Upper lobe of right lung (tissue), 1 donor: ENCODE measurements at places on chromosomes 3 and 15. TPM values are rescaled to one million over a fixed set of nuclear protein-coding genes. Genes with fewer than 3 reads are reported as not detected.

- DNase-seq: no peak
These were observed 93.4 kb downstream of the MBNL1 start for GRCh38 chr3:152362086-152362485.

The FSIP1 gene
- total RNA-seq: 0.96 TPM

GRCh38 chr3:32780071-32780734 is 37.6 kb upstream of the TRIM71 start:
- DNase-seq: no peak

DNA sequence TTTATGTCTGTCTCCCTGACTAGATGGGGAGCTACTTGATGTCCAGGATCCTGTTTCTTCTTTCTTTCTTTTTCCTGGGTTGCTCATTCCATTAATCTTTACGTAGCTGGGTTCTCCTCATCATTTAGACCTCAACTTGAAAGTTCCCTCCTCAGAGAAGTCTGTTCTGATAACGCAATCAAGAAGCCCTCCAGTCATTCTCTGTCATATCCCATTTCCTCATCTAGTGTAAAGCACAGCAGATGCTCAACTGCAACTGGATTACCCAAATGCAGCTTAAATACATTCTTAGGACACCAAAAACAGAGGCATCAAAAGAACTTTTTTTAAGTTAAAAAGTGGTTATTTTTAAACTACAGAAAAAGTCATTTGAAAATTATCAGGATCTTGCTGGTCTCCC is 51.7 kb upstream of the ST3GAL6 start:
- DNase-seq: no peak

GRCh38 chr3:182925944-182926337 is 54.4 kb downstream of the DCUN1D1 start:
- no peak for DNase-seq

GRCh38 chr3:18830087-18830486 is 318.2 kb upstream of the KCNH8 start:
- no peak for DNase-seq

GRCh38 chr3:37126856-37127255 is 47.5 kb downstream of the LRRFIP2 start:
- DNase-seq: no peak

The KBTBD13 gene
- not detected for total RNA-seq

- DNase-seq: no peak
These were observed 578.3 kb upstream of the ADAMTS9 start for GRCh38 chr3:65265942-65266590.

The CCR1 gene
- total RNA-seq: 40.9 TPM
